ENCODE measurements at places on chromosomes 2 and 18.

GRCh38 chr2:137924019-137924418 is 40.3 kb upstream of the HNMT start:
- H3K27me3 ChIP-seq = no peaks in the 10 kb centered on the region
- no peaks in the 10 kb centered on the region for H3K36me3 ChIP-seq
- no peak overlapping the region for H3K4me3 ChIP-seq
- no peak for DNase-seq
- H3K4me1 ChIP-seq = no peaks in the 10 kb centered on the region
- H3K27ac ChIP-seq = no peak overlapping the region

DNA sequence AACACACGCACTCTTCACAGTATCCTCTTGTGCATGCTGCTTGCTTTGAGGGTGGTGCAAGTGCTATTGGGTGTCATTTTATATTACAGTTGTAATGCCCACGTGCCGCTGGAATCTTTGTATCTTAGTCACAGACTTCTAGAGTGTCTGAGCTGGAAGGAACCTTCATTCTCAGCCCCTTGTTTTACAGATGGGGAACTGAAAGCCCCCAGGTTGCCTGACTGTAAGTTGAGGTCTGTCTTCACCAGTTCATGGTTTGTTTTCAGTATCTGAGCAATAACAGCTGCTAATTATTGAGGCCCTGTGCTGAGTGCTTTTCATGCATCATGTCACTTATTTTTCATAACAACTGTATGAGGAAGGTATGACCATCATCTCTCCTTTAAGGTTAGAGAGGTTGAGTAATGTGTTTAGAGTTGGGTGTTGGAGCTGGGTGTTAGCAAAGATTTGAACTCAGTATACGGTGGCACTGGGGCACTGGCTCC is 77.0 kb downstream of the PRKCE start:
- no peak overlapping the region for H3K4me3 ChIP-seq
- no peaks in the 10 kb centered on the region for H3K36me3 ChIP-seq
- H3K4me1 ChIP-seq = no peaks in the 10 kb centered on the region

GRCh38 chr18:26940744-26941398 is 75.4 kb upstream of the AQP4 start:
- no peaks in the 10 kb centered on the region for H3K27me3 ChIP-seq
- H3K4me3 ChIP-seq = no peak overlapping the region
- H3K4me1 ChIP-seq = no peaks in the 10 kb centered on the region
- no peaks in the 10 kb centered on the region for H3K36me3 ChIP-seq

GRCh38 chr2:26976237-26976636 is 5.8 kb downstream of the MAPRE3 start:
- DNase-seq = no peak
- H3K36me3 ChIP-seq = no peaks in the 10 kb centered on the region
- H3K4me3 ChIP-seq = no peak overlapping the region
- H3K27me3 ChIP-seq = no peaks in the 10 kb centered on the region
- peaks cover 6% of the 10 kb centered on the region for H3K4me1 ChIP-seq
- no peak overlapping the region for H3K27ac ChIP-seq

DNA sequence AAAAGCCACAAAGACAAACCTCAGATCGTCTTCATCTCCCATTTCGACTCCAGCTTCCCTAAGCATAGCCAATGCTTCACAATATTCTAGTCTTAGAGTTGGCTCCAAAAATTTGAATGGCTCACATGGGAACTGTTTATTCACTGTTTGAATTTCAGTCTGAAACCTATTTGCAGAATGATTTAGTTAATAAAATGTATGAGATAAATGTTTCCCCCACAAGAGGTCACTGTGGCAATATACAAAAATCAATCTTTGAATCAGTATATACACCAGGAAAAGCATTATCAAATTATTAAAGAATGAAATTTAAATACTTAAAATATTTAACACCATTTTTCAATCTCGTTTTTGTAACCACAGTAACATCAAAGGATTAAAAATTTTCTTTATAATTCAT is 40.0 kb upstream of the MCM6 start:
- no peaks in the 10 kb centered on the region for H3K4me1 ChIP-seq
- no peak overlapping the region for H3K4me3 ChIP-seq
- H3K27ac ChIP-seq = no peak overlapping the region
- no peaks in the 10 kb centered on the region for H3K36me3 ChIP-seq
- peak; percentile 51 for DNase-seq

DNA sequence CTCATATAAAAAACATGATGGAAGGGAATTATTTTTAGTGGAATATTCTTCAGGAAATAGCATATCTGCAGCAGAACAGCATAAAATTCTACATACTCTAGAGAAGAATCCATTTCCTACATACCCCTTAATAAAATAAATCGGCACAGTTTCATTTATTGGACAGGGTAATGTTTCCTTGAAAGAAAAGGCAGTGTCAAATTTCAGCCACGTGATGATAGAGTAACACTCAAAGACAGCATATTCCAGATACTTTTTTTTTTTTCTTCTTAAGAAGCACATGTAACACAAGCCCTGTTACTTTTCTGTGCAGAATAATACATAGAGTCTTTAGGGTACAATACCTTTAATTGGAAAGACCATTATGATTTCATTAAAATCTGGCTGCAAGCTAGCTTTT is 204.4 kb downstream of the SRBD1 start:
- no peaks in the 10 kb centered on the region for H3K27me3 ChIP-seq
- H3K4me3 ChIP-seq = no peak overlapping the region
- peak; percentile 16 for DNase-seq
- no peak overlapping the region for H3K27ac ChIP-seq

DNA sequence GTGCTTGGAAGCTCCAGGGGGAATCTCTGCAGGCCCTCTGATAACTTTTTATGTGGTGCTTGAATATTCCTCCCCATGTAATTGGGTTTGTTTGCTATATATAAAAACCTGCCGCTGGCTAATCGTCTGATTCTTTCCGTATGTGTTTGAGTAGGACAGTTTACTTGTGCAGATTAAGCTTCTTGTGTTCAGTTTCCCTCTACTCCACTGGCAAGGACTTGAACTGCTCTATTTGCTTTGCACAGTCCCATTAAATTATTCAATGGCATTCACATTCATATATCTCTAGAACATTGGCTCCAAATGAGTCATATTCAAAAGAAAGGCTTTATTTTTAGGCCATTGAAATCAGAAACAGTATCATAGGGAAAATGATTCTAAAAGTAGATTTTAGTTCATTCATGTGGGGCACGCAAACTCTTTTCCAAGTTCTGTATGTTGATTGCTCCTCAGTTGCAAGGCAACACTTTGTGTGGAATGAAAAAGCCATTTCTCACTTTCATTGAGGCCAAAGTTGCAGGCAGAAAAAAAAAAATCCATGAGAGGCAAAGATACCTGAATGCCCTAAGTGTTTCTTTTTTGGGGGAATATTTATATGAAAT is 1682.3 kb upstream of the PIK3C3 start:
- no peak overlapping the region for H3K4me3 ChIP-seq
- no peak overlapping the region for H3K27ac ChIP-seq
- H3K36me3 ChIP-seq = no peaks in the 10 kb centered on the region
- H3K4me1 ChIP-seq = no peaks in the 10 kb centered on the region
- H3K27me3 ChIP-seq = no peaks in the 10 kb centered on the region
- DNase-seq = no peak

- H3K36me3 ChIP-seq = no peaks in the 10 kb centered on the region
- H3K27me3 ChIP-seq = no peaks in the 10 kb centered on the region
- H3K4me1 ChIP-seq = no peaks in the 10 kb centered on the region
- no peak overlapping the region for H3K4me3 ChIP-seq
- H3K27ac ChIP-seq = no peak overlapping the region
Measured at GRCh38 chr18:37902344-37902743, 336.7 kb upstream of the CELF4 start.

DNA sequence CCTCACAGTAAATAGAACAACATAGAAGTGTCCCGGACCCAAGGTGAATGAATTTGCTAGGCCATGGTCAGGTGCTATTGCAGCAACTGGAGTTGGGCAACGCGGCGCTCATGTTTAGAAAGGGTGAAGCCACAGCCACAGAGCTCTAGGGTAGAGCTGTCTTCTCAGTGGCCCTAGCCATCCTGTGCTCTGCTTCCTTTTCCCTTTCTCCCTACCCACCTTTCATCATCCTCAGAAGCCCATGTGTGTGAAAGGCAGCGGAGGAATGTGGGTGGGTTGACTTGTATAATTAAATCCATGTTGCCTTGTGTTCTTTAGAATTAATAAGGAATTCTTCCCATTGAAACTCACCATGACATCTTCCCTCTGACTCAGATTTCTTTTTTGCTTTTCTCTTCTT is 336.7 kb downstream of the OSR1 start:
- no peaks in the 10 kb centered on the region for H3K36me3 ChIP-seq
- no peaks in the 10 kb centered on the region for H3K4me1 ChIP-seq
- no peak overlapping the region for H3K4me3 ChIP-seq
- H3K27me3 ChIP-seq = peaks cover 10% of the 10 kb centered on the region
- no peak overlapping the region for H3K27ac ChIP-seq

Measured in A673 (cell line).